ENCODE measurements at places on chromosomes 6 and 20.
A peak's percentile ranks its signal among the peaks of the same experiment; 100 is the strongest.

DNA sequence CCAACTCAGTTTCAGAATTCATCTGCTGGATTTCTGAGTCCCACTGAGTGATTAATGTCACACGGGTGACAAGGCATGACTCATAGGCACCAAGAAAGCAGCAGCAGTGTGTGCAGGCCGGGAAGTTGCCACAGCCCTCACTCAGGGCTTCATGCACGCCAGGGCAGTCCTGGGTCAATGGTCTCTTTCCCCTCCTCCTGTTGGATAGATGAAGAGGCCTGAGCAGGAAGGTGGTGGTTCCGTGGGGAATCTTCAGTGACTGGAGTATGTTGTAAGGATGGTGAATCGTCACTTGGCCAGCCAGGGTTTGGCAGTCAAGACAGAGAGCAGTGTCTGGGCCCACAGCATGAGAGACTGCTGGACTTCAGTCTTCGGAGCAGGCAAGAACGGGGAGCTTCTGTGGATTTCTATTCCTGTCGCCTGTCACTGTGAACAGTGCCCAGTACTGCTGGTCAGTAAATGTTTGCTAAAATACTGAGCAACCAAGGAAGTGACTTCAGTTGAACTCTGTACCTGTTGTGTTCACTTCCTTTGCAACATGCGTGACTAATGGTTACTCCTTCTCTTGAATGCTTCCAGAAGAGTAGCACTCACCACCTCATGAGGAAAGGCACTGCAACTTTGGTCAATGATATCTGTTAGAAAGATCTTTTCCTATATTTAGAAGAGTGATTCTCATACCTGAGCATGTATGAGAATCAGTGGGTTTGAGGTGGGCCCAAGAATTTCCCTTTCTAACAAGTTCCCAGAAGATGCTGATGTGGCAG is 62.0 kb upstream of the CD93 start:
- DNase-seq, result no peak

GRCh38 chr6:85483846-85484245 is 34.0 kb downstream of the NT5E start:
- DNase-seq, result no peak

DNA sequence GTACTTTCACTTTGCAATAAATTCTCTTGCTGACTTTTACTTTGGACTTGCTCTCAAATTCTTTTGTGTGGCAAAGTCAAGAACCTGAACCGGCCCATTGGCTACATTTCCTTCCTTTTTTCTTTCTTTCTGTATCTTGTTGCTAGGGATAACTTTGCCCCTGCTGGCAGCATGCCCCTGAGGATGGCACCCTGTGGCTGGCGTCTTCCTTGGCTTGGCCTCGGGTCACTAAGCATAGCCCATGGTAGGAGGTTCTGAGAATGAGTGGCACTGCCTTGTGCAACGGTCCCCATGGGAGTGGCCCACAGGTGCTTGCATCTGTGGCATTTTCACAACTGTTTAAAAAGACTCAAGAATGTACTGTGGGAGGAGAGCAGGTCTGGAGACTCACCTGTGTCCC is 14.0 kb upstream of the HLA-F start:
- DNase-seq, result no peak

GRCh38 chr6:25172819-25173218 is 106.4 kb upstream of the CARMIL1 start:
- DNase-seq, result no peak

DNA sequence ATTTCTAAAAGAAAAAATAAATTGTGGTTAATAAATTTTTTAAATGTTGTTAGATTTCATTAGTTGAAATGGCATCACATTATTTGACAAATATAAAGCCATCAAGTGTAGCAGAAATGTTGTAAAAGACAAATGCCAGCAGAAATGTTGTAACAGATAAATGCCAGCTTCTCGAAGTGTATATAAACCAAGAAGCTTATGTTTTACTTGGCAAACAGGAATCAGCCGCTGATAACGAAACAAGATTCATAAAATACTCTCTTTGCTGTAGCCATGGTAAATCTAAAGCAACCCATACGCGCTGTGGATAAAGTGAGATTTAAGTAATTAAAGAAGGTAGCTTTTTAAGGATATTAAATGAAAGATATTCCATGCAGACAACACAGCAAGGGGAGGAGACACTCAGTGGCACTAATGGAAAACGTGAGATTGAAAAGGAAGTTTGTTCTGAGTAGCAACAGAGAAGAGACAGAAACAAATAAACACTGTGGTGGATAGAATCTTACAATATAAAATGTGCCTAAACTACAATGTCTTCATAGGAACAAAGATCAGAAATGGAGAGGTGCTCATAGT is 29.6 kb downstream of the BTBD9 start:
- no peak for DNase-seq

DNA sequence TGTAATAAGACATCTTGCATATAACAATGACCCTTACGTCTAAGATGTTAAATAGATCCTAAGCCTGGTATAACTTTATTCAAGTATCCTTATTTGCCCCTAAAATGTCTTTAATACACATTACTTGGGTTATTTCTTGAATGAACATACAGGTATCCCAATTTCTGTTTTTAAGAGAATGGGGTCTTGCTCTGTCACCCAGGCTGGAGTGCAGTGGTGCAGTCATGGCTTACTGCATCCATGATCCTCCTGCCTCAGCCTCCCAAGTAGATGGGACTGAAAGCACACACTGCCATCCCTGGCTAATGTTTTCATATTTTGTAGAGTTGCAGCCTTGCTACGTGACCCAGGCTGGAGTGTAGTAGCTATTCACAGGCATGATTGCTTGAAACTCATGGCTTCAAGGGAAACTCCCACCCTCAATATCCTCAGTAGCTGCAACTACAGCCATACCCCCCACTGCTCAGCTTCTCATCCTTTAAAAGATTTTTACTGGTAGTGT is 10.4 kb upstream of the ZNFX1 start:
- no peak for DNase-seq

- no peak for DNase-seq
These were observed 226.6 kb downstream of the COL12A1 start for GRCh38 chr6:74979065-74979766.

GRCh38 chr20:10555865-10556308 is 117.9 kb downstream of the JAG1 start:
- no peak for DNase-seq

DNA sequence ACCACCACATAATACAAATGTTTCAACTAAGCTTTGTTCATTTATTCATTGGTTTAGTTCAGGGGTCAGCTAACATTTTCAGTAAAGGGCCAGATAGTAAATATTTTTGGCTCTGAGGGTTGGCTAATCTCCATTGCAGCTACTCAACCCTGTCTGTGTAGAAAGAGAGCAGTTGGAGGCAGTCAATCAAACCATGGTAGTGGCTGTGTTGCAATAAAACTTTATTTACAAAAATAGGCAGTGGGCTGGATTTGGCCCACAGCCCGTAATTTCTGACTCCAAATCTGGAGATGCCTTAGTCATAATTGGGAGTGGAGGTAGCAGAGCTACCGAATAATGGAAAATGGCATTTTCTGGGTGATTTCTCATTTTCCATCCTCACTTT is 242.5 kb upstream of the ZFP64 start:
- no peak for DNase-seq

DNA sequence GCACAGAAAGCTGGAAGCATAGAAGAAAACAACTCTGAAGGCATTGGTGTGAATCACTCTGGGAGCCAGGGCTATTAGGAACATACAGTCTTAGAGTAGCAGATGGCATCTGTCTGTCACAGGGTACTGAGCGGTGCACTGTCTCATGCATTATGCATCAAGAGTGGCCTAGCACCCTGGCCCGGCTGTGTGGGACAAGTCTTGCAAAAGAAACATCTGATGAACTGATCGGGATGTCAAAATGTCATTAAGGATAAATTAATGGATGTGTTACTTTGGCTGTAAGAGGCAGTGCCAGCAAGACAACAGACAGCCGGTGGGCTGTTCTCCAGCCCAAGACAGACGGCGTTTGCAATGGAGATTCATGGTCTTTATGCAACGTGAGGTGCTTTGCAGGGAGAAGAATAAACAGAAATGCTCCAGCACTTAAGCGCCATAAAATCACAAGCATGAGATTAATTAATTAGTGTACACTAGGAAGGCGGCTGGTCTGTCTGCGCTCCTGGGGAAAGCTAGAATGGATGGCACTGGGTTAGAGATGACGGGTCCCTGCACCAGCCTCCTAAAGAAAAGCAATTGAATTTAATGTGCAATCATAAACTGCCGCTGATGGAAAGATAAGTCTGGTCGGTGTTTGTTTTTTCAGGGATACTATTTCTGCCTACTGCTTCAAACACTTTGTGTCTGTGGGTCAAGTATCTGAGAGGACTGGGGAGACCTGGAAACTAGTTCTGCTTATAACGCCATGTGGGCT is 600.6 kb upstream of the CHD6 start:
- DNase-seq, result peak; percentile 78

GRCh38 chr6:3457710-3458602 is 1.1 kb upstream of the SLC22A23 start:
- peak; percentile 88 for DNase-seq

GRCh38 chr6:158781692-158782373 is 37.3 kb downstream of the EZR start:
- no peak for DNase-seq

GRCh38 chr6:147033267-147033666 is 170.9 kb upstream of the STXBP5 start:
- no peak for DNase-seq

DNA sequence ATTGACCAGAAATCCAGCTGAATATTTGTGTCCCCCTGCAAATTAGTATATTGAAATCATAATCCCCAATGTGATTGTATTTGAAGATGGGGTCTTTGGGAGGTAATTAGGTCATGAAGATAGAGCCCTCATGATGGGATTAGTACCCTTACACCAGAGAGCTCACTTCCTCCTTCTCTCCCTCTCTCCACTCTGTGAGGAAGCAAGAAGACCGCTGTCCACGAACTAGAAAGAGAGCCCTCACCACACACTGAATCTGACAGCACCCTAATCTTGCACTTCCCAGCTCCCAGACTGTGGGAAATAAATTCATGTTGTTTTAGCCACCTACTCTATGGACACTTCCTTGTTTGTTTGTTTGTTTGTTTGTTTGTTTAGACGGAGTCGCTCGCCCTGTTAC is 11.9 kb upstream of the PLAGL1 start:
- DNase-seq, result no peak

DNA sequence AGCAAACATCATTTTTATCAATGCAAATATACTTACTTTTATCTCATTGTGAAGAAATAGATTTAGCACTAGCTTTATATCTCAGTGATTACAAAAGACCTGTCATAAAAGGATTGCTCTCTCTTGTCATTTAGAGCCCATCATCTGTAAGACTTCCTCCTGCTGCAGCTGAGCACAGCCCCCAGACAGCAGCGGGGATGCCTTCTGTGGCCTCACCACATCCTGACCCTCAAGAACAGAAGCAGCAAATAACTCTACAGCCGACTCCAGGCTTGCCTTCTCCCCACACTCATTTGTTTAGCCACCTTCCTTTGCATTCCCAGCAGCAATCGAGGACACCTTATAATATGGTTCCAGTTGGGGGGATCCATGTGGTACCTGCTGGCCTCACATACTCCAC is 127.0 kb upstream of the EDN1 start:
- DNase-seq, result no peak

DNA sequence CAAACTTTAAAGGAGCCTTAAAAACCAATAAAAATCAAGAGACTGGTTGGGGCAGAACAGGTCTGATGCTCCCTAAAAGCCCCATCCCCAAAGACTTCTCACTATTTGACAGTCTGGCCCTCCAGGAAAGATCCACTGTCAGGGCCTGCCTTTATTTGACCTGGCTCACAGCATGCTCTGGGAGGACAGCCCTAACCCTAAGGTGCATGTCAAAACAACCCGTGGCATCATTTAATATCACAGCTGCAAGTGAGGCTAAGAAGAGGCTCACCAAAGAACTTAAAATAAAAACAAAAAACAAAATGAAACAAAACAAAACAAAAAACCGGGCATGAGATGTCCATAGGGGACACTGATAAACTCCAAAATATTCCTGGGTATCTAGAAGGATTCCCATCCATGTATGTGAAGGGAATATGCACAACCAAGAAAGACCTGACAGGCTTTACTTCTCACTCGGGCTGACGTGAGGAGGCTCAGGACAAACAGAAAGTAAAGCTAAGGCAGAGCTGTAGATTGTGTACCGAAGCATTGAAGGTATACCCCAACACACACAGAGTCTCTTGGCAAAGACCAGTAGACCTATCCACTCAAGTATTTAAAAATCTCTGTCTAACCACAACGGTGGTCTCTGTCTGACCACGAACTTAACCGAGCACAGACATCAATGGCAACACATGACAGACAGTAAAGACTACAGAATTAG is 57.3 kb downstream of the AHI1 start:
- no peak for DNase-seq

GRCh38 chr6:76351275-76351674 is 278.8 kb upstream of the IMPG1 start:
- no peak for DNase-seq

- peak; percentile 22 for DNase-seq
These were observed 15.9 kb downstream of the GPR31 start for GRCh38 chr6:167141667-167142432.

GRCh38 chr20:2103461-2104153 is 2.0 kb downstream of the STK35 start:
- DNase-seq, result no peak
